Activated naive CD4-positive, alpha-beta T cell treated with anti-CD3 and anti-CD28 coated beads, Interleukin-2, amount 10 ng/mL, durations not matched to agents 5 hours and 36 hours (primary cell): ENCODE measurements at places on chromosomes 4 and X. TPM values are rescaled to one million over a fixed set of nuclear protein-coding genes. Genes with fewer than 3 reads are reported as not detected.

HS3ST1 gene
- total RNA-seq = not detected

SMIM20 gene
- total RNA-seq = 12.9 TPM

TEX28 gene
- total RNA-seq = not detected

IL13RA1 gene
- not detected for total RNA-seq

PNMA5 gene
- 0.15 TPM for total RNA-seq
